ENCODE measurements at places on chromosomes 13 and 19.
A peak's percentile ranks its signal among the peaks of the same experiment; 100 is the strongest.

GRCh38 chr13:24450530-24450929, 62.0 kb downstream of the PARP4 start:
- DNase-seq = no peak

DNA sequence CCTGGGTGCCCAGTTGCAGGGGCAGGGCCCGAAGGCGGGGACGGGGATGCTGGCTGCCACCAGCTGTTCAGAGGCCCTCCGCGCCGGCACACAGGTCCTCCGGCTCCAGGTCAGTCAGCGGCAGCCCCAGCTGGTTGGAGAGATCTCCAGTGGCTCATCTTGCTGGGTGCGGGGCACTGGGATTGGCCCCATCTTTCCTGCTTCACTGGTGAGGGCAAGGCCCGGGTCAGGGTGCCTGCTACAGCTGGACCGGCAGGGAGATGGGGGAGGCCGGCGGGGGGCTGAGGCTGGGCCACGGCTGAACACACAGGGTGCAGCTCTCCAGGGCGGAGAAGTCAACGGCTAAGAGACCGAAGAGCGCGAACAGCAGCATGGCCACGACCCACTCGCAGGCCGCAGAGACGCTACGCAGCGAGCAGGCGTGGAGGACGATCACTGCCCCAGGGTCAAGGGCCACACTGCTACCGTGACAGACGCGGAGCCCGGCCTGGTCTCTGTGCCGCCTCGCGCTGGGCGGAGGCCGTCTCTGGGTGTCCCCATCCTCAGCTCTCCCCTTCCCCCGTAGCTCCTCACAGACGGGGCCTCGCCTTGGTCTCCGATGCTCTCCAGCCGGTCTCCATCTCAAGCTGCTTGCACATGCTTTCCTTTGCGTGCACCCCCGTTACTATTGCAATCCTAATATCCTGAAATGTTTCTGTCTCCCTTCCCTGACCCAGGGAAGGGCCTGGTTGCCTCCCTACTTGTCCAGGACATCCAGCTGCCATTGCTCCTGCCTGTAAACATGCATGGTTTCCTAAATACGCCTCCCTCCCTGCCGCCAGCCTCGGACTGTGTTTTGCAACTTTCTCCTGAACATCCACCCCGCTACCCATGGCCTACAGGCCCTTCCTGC, 12.3 kb downstream of the TMEM150B start:
- DNase-seq = no peak

DNA sequence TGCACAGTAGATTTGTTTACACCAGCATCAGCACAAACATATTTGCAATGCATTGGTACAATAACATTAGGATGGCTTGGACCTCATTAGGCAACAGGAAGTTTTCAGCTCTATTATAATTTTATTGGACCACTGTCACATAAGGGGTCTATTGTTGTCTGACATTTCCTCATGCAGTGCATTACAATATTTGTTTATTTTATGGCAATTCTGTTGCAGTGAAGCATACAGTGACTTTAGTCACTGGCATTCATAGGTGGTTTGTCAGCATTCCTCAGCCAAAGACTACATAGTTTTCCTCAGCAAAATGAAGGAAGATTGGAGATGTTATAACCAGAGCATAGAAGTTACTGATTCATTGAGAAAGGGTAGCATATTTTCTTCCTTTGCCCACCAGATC, 1732.9 kb downstream of the PCDH9 start:
- DNase-seq = peak; percentile 28

DNA sequence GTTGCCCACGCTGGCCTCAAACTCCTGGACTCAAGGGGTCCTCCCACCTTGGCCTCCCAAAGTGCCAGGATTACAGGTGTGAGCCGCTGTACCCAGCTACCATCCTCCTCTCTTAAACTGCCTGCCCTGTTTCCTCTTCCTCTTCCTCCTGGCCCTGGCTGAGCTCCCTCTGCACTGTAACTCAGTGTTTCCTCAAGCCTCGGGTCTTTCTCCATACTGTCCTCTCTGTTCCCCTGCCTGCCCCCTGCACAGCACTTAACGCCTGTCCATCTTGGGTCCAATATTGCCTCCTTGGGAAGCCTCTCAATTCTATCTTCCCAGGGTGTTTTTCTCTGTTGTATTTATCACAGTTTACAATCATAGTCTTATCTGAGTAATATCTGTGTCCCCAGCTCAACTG, 6.1 kb downstream of the LIPE start:
- no peak for DNase-seq

GRCh38 chr13:112184261-112184660, 117.3 kb downstream of the SOX1 start:
- no peak for DNase-seq

DNA sequence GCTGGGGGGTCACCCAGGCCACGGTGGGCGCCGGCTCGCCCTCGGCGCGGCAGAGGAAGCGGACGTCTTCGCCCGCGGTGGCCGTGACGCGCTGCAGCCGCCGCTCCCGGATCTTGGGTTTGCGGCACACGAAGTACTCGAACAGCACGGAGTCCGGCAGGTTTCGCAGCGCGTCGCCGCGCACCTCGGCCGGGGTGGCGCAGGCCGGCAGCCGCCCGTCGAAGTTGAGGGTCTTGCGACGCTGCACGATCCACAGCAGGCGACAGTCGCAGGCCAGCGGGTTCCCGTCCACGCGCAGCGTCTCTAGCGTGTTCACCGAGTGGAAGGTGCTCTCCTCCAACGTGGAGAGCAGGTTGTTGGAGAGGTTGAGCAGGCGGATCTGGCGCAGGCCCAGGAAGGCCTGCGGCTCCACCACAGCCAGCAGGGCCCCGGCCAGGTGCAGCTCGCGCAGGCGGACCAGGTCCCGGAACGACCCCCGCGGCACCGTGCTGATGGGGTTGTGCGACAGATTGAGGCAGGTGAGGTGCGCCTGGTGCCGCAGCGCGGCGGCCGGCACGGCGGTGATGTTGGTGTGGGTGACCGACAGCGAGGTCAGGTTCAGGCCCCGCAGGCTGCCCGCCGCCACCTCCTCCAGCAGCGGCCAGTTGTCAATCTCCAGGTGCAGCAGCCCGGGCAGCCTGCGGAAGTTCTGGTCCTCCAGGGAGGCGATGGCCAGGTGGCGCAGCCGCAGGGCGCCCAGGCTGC, 8.6 kb upstream of the PEAK3 start:
- DNase-seq = no peak

- no peak for DNase-seq
Measured at GRCh38 chr13:24162604-24163003, 2.1 kb downstream of the SPATA13 start.

DNA sequence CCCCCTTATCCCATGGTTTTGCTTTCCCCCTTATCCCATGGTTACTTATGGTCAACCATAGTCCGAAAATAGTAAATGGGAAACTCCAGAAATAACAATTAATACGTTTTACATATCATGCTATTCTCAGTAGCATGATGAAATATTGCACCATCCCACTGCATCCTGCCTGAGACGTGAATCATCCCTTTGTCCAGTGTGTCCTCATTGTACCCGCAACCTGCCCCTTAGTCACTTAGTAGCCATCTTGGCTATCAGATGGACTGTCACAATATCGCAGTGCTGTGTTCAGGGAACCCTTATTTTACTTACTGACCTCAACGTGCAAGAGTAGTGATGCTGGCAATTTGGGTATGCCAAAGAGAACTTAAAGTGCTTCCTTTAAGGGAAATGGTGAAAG, 10.5 kb upstream of the NBEA start:
- peak; percentile 73 for DNase-seq

DNA sequence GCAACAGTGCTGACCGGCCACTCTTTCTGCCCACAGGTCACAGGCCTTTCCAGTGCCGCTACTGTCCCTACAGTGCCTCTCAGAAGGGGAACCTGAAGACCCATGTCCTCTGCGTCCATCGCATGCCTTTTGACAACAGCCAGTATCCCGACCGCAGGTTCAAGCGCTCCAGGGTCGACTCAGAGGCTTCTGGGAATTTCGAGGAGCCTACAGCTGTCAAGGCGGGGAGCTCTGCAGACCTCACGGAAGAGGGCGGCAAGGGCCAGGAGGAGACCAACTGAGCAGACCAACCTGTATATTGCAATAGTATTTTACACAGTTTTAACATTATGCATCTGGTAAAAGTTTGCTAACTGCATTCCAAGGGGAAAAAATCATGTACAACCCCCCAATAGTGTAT, 338.5 kb downstream of the ZNF536 start:
- no peak for DNase-seq

GRCh38 chr19:2775556-2776430, 7.3 kb downstream of the SGTA start:
- DNase-seq = no peak

- DNase-seq = no peak
Measured at GRCh38 chr13:42680748-42681147, 100.6 kb upstream of the FAM216B start.

- no peak for DNase-seq
Measured at GRCh38 chr13:77333594-77333993, 6.7 kb upstream of the MYCBP2 start.

GRCh38 chr19:34033880-34034279, 138.4 kb upstream of the LSM14A start:
- DNase-seq = no peak

All from RKO (cell line).